Iris pigment epithelial cell (primary cell): ENCODE measurements at places on chromosomes 13 and 19.

DNA sequence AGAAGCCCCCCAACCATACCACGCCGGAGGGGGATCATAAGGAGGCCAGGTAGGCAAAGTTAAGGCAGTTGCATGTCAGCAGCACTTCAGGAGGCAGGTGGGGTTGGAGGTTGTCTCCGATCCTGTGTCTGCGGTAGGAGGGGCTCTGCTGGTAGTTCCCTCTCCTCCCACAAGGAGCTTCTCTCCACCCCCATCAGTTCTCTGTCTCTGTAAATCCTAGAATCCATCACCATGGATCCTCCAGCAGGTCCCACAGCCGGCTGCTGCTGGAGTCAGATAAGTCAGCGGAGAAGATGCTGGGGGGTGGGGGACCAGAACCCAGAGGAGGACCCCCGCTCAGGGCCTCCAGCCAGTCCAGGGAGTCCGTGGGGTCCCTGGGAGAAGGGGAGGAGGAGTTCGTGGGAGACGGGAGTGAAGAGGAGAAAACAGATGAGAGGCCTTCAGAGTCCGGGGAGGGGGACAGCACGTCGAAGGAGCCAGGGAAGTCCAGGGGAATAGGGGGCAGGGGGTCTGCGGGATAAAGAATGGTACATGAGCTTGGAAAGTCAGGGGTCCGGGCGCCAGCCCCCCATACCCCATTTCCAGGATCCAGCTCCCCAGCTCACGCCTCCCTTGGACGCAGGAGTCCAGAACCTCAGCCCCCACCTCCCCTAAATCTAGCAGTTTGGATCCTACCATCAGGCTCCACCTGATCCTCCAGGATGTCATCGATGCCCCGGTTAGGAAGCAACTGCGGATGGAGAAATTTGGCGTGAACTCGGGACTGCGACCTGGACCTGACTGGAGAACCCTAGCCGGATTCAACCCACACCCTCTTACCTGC, 6.3 kb downstream of the MAMSTR start:
- peak; percentile 51 for DNase-seq

DNA sequence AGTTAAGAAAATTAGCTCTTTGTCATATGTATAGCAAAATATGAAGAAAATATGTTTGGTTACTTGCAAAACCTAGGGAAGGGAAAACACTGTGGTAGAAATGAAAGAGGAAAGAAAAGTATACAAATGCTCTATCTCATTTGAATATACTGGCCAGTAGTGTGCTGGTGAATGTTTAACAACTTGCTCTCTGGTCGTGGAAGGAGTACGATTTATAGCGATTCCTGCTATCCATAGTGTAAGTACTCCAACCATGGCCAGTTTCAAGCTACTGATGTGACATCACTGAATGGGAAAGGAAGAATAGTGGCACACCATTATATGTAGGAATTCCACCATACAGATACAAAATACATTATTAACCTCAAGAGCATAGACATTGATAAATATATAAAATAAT, 9.3 kb downstream of the BORA start:
- DNase-seq = no peak

DNA sequence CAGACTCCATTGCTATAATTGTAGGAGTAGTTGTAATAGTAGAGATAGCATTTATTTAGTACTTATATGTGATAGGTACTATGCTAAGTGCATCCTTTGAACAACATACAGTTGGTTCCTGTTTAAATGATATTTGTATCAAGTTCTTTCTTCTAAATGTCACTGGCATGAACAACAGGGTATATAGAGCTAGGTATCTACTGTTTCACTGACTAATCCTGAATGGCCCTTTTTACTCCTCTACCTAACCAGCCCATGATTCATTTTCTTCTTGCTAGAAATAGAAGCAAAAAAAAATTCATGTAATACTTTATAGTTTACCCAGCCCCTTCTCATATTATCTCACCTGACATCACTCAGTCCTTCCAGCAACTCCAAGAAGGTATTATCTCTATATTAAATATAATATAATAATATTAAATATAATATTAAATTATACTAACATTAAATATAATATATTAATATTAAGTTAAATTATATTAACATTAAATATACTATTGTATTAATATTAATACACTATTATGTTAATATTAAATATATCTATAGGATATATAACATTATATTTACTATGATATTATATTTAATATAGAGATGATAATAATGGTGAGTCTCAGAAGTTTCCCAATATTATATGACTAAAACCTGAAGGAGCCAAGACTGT, 74.2 kb downstream of the FRY start:
- no peak for DNase-seq

DNA sequence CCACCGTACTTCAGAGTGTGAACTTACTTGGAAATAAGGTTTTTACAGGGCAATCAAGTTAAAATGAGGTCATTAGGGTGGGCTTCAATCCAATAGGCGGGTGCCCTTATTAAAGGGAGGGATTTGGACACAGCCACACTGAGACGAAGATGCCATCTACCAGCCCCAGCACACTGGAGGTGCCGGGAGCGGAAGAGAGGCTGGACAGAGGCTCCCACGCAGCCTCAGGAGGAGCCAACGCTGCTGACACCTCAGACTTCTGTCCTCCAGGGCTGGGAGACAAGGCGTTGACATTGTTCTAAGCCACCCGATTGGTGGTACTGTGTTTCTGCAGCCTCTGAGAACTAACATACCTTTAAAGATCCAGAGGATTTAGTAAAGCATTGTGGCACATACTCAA, 12.6 kb upstream of the RAB20 start:
- no peak for DNase-seq

- DNase-seq = no peak
These were observed 17.1 kb upstream of the CLC start for GRCh38 chr19:39754971-39755370.

GRCh38 chr13:113448885-113449692, 4.2 kb downstream of the ADPRHL1 start:
- DNase-seq = no peak
